ENCODE measurements at places on chromosomes 5 and 9.

GRCh38 chr9:87277346-87277745, 220.3 kb upstream of the DAPK1 start:
- no peak for DNase-seq

DNA sequence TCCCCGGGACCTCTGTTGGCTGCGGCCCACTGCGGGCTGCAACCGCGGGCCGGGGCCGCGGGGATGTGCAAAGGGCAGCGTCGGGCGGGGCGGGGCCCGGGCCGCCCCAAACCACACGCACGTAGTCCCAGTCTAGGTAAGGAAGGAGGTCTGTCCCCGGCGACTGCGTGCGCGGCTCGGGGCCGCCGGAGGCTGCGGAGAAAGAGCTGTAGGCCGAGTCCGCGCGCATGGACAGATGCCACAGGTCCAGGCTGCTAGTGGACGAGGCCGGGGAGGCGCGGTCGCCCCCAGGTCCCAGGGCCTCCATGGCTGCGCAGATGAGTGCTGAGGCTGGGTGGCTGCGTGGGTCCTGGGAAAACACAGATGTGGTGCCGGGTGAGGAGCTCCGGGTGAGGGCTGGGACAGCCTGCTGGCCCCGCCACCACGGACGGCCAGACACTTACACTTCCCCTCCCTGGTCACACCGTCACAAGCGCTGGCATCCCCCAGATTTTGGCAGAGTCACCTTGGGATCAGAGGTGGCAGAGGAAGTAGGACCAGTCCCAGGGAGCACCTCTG, 4.5 kb downstream of the SHROOM1 start:
- DNase-seq = peak; percentile 17

- peak; percentile 82 for DNase-seq
Measured at GRCh38 chr9:91776409-91777291, 173.4 kb downstream of the ROR2 start.

GRCh38 chr5:169169783-169170182, 131.2 kb downstream of the SLIT3 start:
- DNase-seq = no peak

- DNase-seq = no peak
Measured at GRCh38 chr5:68738236-68738635, 355.6 kb upstream of the SLC30A5 start.

DNA sequence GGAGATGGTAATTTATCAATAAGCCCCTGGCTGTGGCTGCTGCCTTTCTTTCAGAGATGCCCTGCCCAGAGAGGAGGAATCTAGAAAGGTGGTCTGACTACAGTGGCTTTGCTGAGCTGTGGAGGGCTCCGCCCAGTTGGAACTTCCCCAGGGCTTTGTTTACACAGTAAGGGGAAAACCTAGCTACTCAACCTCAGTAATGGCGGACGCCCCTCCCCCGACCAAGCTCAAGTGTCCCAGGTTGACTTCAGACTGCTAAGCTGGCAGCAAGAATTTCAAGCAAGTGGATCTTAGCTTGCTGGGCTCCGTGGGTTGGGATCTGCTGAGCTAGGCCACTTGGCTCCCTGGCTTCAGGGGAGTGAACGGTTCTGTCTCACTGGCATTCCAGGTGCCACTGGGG, 865.4 kb upstream of the ACO1 start:
- DNase-seq = peak; percentile 27

- no peak for DNase-seq
Measured at GRCh38 chr9:84241817-84242373, 98.7 kb downstream of the SLC28A3 start.

GRCh38 chr9:107647611-107648010, 158.0 kb upstream of the KLF4 start:
- no peak for DNase-seq

- no peak for DNase-seq
Measured at GRCh38 chr9:94934816-94935328, 208.4 kb downstream of the AOPEP start.

DNA sequence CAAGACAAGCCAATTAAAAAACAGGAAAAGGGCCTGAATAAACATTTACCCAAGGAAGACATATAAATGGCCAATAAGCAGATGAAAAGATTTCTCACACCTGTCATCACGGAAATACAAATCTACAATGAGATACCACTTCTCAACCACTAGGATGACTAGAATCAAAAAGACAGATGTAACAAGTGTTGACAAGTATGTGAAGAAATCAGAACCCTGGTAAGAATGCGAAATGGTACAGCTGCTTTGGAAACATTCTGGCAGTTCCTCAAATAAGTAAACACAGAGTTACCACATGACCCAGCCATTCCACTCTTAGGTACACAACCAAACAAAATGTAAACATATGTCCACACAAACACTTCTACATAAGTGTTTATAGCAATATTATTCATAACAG, 32.5 kb downstream of the LEAP2 start:
- peak; percentile 25 for DNase-seq

DNA sequence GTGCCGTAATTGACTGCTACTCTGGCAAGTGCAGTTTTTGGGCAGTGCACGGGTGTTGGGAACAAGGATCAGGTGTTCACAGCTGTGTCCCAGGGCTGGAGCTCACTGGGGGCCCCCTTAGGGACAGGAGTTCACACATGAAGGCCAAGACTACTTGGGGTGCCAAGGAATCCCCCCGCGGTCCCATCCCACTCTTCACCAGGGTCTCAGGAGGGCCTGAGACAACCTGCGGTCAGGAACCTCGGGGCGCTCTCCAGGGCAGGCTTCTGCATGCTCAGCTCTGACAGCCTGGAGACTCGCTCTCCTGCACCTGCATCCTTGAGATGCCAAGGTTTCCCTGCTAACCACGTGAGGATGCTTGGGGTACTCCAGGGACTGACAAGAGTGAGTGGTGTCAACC, 2.3 kb upstream of the MAN1B1 start:
- no peak for DNase-seq

DNA sequence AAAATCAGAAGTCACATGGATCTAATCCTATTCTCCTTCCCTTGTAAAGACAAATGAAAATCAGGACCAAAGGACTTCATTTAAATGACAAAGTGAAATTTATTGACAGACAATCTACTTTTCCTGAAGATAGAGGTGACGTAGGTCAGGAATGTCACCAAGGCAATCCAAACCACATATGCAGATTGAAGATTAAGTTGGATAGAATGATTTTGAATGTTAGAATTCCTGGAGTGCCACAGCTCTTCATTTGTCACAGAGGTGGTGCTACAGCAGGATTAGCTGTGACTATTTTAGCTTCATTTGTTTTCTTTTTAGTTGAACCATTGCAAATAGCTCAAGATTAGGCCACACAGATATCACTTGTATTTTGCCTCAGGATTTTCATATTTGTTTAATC, 736.0 kb upstream of the ARRDC3 start:
- no peak for DNase-seq

GRCh38 chr5:81630684-81631083, 120.2 kb downstream of the SSBP2 start:
- no peak for DNase-seq

- no peak for DNase-seq
Measured at GRCh38 chr5:1636981-1637638, 113.3 kb upstream of the LPCAT1 start.

- peak; percentile 77 for DNase-seq
Measured at GRCh38 chr9:13358128-13358527, 78.6 kb upstream of the MPDZ start.

GRCh38 chr5:2006971-2007291, 124.2 kb upstream of the IRX4 start:
- no peak for DNase-seq

GRCh38 chr5:25160891-25161290, 516.1 kb upstream of the CDH10 start:
- DNase-seq = no peak

GRCh38 chr9:96305171-96305570, 3.2 kb upstream of the HSD17B3 start:
- DNase-seq = no peak

DNA sequence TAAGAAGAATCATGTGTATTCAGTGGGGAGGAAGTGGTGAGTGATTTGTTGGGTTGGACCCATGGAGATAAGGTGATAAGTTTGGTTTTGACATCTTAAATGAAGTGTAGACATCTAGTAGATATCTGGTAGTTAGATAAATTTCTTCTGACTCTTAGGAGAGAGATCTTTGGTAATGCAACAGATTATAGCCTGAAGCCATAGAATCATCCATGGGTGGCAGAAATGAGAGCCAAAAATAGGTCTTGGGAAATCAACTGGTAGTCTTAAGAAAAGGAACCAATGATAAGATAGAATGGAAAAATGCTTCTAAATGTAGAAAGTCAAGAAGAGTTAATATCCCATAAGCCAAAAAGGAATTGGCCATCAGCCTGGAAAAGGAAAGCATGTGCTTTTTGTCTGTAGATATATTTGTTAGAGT, 532.7 kb upstream of the GRAMD2B start:
- peak; percentile 93 for DNase-seq

GRCh38 chr5:87051502-87052113, 216.1 kb upstream of the RASA1 start:
- no peak for DNase-seq

DNA sequence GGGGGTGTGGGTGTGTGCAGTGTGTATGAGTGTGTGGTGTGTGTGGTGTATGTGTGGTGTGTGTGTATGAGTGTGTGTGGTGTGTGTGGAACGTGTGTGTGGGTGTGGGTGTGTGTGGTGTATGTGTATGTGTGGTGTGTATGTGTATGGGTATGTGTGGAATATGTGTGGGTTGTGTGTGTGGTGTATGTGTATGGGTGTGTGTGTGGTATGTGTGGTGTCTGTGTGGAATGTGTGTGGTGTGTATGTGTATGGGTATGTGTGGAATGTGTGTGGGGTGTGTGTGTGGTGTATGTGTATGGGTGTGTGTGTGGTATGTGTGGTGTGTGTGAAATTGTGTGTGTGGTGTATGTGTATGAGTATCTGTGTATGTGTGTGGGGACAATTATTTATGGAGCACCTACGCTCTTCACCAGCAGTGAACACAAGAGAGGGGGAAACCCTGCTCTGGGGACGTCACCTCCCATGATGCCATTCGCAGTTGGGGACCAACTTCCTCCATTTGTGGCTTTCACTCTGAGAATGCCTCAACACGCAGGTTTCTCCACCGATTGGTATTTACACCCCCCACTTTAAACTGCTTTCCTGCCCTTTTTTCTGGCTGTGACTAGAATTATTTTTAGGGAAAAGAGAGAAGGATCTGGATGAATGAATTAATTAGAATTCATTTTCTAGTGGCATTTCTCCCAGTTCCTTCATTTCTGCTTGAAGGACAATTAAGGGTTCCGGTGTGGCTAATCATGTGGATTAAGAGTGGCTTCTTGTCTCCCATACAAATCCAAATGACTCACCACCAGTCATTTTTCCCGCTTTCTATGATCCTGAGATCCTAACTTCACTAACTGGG, 238.1 kb downstream of the ROR2 start:
- no peak for DNase-seq

- peak; percentile 22 for DNase-seq
Measured at GRCh38 chr9:34929506-34930102, 28.5 kb upstream of the PHF24 start.

DNA sequence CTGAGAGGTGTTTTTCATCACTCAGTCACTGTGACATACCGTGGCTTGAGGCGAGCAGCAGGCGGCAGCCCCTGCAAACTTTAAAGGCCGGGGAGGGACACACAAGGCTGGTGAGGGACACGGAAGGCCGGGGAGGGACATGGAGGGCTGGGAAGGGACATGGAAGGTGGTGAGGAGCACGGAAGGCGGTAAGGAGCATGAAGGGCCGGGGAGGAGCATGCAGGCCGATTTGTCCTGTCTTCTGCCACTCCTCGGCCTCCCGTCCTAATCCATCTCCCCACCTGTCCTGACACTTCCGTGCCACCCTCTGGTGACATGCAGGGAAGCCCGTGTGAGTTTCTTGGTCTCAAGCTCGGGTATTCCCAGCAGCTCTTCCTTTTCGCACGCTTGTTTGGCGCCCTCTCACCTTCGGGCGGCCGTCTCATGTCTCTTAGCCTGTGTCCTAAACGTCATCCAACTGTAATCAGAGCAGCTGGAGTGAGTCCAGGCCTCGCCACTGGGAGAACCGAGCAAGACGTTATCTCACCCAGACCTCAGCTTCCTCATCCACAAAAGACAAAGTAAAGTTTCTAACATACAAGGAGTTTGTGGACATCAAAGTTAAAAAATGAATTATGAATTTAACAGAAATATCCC, 126.5 kb downstream of the MRPL36 start:
- no peak for DNase-seq

DNA sequence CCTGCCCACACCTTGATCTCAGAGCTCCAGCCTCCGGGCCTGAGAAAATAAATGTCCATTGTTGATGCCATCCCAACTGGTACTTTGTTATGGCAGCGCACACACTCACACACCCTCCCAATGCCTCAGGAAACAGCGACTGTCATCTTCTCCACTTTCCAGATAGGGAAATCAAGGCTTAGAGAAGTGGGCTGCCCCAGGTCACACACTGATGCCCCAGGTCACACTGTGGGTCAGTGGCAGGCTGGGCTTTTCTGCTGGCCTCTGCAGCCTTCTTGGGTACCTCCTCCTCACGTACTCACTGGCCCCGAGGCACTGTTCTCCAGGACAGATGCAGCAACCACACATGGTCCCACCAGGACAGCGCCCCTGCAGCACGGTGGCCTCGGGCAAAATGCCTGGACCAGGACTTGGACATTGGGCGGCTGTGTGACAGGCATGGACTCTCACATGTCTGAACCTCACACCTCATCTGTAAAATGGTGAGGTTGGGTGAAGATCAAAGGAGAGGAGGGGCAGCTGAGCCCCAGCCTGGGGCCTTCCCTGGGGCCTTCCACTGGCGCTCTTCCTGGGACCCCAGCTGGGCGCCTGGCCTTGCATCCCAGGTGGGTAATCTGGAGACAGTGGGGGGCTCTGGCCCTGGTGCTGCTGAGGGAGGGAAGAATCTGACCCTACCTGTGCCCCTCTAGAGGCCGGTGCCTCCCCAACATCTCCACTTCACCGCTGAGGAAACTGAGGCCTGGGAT, 156.0 kb downstream of the COL23A1 start:
- no peak for DNase-seq

- peak; percentile 60 for DNase-seq
Measured at GRCh38 chr9:126522612-126523356, 90.9 kb upstream of the LMX1B start.

DNA sequence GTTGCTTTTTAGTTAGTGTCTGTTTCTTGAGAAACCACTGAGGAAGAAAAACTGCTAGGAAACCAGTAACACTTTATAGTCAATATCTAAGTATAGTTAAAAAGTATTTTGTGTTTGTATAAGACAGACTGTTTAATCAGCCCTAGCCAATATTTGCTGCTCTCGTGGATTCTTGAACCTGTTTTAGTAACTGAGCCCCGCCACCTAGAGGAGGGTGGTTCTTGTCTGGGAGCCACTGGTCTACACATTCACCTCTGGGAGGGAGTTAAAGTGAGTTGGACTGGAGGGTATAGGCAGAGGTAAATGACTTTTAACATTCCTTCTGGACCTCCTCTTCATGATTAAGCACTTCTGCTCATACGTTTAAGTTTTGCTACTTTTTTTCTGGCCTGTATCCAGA, 117.2 kb downstream of the SPATA31D1 start:
- no peak for DNase-seq
